Activated B cell treated with CpG ODN at 0.5 μM for 24 hours (primary cell): ENCODE measurements at places on chromosomes 4 and X. TPM values are rescaled to one million over a fixed set of nuclear protein-coding genes. Genes with fewer than 3 reads are reported as not detected.
A peak's percentile ranks its signal among the peaks of the same experiment; 100 is the strongest.

GRCh38 chr4:147640331-147640730 lies 23.1 kb downstream of the TMEM184C start:
- no peak for DNase-seq

- no peak for DNase-seq
Measured at GRCh38 chr4:2847302-2847871, 3.7 kb downstream of the ADD1 start.

GRCh38 chrX:122187069-122187713 lies 996.9 kb upstream of the GRIA3 start:
- no peak for DNase-seq

The NKAP gene
- total RNA-seq: 11.6 and 11.9 TPM in 2 replicates

GRCh38 chr4:1746265-1746691 lies 25.0 kb downstream of the TACC3 start:
- DNase-seq: peak; percentile 84

The CFP gene
- 0.42 and 0.91 TPM in 2 replicates for total RNA-seq

DNA sequence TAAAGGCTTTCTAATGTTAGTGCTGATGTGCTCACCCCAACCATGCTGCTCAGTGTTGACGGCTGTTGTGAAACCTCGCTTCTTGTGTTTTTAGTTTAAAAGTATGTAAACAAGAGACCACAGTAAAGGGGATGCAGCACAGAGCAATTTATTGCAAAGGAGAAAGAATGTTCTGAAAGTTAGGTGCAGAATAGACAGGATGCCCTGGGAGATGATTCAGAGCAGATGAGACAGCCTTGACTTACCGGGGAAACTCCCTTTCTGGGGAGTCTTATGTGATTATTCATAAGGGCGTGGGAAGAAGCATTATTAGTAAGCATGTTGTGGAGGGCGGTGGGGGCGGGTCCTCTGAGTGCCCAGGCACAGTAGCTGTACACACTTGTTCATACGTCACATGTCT lies 47.7 kb downstream of the EVC start:
- no peak for DNase-seq

- DNase-seq: no peak
Measured at GRCh38 chr4:41744572-41745291, 3.8 kb downstream of the PHOX2B start.

GRCh38 chr4:142126890-142127497 lies 490.6 kb downstream of the IL15 start:
- DNase-seq: no peak

DNA sequence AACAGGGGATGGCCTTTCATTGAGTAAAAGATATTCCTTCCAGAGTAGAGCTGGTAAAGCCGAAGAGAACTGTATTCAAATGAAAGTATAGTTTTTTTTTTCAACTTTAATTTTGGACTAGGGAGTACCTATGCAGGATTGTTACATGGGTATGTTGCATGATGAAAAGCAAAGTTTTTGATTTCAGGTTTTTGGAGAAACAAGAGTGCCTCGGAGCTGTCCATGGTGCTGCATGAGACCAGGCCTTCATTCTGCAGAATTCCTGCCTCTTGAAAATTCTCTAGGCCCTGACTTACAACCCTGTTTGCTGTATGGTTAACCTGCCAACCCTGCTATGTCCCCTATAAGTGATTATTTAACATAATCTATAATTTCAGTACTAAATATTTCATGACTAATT lies 1065.7 kb upstream of the FTHL17 start:
- DNase-seq: no peak

GRCh38 chr4:156901871-156902270 lies 69.7 kb downstream of the PDGFC start:
- no peak for DNase-seq

- no peak for DNase-seq
Measured at GRCh38 chr4:161792991-161793390, 370.8 kb downstream of the FSTL5 start.

The MAGEA10 gene
- not detected in 2 replicates for total RNA-seq

- DNase-seq: no peak
Measured at GRCh38 chrX:148593987-148594386, 93.6 kb downstream of the AFF2 start.

GRCh38 chrX:24920769-24921168 lies 95.0 kb downstream of the ARX start:
- DNase-seq: no peak

DNA sequence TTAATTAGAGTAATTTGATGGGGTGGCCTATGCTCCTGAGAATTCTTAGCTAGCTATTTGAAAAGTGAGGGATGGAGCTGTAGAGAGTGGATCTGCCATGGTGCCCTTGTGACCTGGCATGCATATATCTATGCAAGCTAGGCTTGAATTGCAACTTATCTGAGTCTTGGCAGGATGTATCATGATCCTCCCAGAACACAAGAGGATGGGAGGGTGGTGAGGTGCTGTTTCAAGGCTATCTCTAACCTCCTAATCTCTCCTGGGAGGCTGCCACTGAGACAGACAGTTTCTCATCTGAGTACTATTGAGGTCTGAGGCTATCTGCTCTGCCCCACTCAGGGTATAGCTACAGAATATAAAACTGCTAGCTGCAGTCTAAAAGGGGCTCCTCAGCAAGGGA lies 56.6 kb downstream of the BRCC3 start:
- DNase-seq: no peak

- no peak for DNase-seq
Measured at GRCh38 chrX:16985286-16985685, 38.8 kb downstream of the REPS2 start.

DNA sequence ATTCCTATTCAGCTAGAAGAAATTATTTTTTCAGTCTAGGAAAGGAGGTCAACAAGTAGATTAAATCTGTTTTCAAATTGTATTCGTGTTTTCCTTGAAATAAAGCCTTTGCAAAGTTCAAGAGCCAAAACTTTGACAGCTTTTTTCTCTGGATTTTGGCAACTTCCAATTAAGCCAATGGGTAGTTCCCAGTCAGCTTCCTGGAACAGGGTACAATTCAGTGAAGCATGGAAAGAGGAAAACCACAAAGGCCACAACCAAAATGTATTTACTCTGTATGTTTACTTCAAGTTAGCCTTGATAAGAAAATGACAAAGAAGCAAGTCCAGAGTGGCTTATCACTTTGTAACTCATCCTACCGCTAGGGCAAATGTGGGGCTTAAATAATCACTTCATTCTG lies 188.6 kb downstream of the COMMD8 start:
- no peak for DNase-seq

GRCh38 chr4:87116231-87116630 lies 104.2 kb downstream of the KLHL8 start:
- no peak for DNase-seq

GRCh38 chr4:142366769-142367181 lies 479.3 kb downstream of the INPP4B start:
- DNase-seq: no peak

The IRS4 gene
- total RNA-seq: not detected in 2 replicates

The LRAT gene
- total RNA-seq: not detected in 2 replicates

DNA sequence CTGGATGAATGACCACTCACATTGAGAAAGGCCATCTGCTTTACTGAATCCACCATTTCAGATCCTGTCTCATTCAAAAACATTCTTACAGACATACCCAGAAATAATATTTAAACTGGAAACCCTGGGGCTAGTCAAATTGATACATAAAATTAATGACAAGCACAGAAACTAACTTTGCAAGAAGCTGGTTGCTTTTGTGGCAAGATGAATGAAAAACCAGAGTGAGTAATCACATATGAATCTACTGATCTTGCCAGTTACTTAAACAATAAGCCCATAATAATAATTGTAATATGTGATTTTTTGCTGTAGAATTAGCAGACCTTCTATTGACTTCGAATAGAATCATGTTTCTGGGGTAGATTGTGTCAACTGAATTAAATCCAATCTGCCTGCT lies 235.1 kb downstream of the PPARGC1A start:
- no peak for DNase-seq

- no peak for DNase-seq
Measured at GRCh38 chrX:110407910-110408545, 49.4 kb downstream of the RTL9 start.

GRCh38 chr4:30605616-30606190 lies 114.5 kb upstream of the PCDH7 start:
- DNase-seq: no peak

DNA sequence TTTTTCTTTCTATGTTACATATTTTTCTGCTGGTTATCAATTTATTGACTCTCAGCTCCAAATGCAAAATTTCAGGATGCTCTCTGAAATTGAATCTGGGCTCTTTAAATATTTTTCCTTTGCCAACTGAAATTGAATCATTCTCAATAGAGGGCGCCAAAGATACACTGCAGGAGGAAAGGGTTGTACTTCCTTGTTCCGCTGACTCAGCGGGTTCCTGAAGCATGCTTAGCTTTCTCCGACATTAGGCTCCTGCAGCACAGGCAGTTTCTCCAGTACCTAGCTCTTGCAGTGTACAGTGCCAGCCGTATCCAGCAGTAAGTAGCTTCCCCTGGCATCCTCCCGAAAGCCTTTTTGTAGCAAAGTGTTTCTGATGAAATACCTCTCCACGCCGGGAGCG lies 28.8 kb upstream of the CFAP47 start:
- no peak for DNase-seq

The PPBP gene
- total RNA-seq: 0.32 and 0.33 TPM in 2 replicates

DNA sequence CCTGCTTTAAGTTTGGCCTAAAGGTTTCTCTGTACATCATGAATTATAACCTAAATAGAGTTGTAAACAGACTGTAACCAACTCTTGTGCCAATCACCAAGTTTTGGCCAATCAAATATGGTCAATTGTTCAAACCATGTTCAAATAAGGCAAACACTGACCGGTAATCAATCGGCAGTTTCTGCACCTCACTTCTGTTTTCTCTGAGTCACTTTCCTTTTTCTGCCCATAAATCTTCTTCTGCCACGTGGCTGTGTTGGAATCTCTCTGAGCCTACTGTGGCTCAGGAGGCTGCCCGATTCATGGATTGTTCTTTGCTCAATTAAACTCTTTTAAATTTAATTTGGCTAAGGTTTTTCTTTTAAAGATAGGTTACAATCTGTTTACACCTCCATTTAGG lies 16.5 kb upstream of the ENPP6 start:
- DNase-seq: no peak

DNA sequence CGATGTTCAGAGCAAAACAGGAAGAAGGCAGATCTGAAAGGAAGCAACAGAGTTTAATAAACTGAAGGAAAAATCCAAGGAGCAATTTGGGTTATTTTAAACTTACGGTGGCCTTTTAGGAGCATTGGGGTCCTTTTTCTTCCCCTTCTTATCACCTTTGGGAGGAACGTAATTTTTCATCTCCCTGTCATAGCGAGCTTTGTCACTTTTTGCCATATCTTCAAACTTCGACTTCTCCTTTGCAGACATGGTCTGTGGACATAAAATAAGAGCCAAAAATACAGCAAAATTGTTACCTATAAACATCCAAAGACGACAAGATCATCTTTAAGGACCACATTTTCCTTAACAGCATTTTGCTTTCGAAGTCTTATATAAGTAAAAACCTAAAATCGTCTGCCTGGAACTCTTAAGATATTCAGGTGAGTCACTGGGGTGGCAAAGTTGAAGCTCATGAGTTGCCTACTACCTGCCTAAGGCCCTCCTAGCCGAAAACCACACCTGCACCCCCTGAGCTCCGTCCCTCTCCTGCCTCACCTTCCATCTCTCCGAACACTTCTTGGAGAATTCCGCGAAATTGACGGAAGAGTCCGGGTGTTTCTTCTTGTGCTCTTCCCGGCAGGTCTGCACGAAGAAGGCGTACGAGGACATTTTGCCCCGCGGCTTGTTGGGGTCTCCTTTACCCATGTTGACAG lies 1.0 kb downstream of the HMGB2 start:
- DNase-seq: no peak

The SHISA3 gene
- not detected in 2 replicates for total RNA-seq

The ELK1 gene
- total RNA-seq: 26.5 and 31.8 TPM in 2 replicates

DNA sequence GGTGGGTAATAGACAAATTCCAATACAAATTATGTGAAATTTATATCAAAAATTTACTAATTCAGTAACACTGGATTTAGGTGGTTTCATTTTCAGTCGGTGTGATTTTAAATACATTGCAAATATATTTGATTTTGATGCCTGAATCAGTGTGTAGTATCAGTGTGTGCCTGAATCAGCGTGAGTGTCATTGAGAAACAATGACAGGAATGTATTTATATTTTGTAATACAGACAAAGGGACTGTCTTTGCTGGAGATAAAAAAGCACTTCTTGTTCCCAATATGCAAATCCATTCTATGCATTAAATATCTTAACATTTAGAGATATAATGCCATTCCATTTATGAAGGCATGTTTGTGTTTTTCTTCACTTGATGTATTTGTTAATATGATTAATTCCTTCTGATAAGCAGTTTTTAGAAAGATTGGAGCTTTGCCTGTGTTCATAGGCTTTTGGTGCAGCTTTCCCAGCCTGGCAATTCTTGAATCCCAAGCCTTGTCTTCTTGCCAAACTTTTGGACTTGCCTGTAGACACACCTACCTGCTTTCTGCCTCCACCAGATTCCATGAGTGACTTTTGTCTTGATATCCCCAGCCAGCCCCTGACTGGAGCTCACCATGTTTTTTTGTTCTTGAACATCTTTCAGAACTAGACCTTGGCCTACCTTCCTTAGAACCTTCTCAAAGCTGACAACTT lies 243.8 kb downstream of the ADGRL3 start:
- DNase-seq: no peak

GRCh38 chr4:41207291-41207831 lies 7.0 kb downstream of the APBB2 start:
- DNase-seq: no peak

- no peak for DNase-seq
Measured at GRCh38 chrX:16484338-16484737, 165.6 kb upstream of the S100G start.
